ENCODE measurements at places on chromosomes 16 and 17.

DNA sequence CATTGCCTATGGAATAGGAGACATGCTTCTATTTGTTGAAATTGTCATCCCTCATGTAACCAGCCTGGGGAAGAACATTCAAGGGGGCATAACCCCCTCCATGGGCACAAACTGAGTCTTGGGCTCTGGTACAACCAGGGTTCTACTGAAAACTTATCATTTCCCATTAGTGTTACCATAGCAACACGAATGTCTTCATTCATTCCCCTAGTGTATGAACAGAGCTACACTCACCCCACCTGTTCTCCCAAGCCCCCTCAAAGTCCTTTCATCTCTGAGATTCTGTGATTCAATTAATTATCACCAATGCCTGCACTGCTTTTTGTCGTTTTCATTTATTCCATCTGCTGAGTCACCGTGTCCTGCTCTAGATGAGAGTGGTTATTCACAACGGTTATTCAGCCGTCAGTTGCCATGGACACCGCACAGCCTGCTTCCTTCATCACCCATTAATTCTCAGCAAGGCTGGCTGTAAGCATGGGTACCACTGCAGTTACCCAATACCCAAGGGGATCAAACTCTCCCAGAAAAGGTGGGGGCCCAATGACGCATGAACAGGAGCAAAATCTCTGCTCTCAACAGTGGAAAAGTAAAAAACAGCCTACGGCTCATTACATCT is 1.6 kb upstream of the GAST start:
- DNase-seq = no peak

GRCh38 chr16:860891-861290 is 60.4 kb upstream of the GNG13 start:
- DNase-seq = no peak

- DNase-seq = no peak
Measured at GRCh38 chr17:60545465-60546191, 19.6 kb upstream of the APPBP2 start.

- DNase-seq = no peak
Measured at GRCh38 chr16:81556715-81557284, 112.2 kb downstream of the CMIP start.
